ENCODE measurements at places on chromosomes 16 and 17.

- no peak for DNase-seq
Observed at GRCh38 chr16:57834936-57835335, 32.6 kb upstream of the KIFC3 start.

DNA sequence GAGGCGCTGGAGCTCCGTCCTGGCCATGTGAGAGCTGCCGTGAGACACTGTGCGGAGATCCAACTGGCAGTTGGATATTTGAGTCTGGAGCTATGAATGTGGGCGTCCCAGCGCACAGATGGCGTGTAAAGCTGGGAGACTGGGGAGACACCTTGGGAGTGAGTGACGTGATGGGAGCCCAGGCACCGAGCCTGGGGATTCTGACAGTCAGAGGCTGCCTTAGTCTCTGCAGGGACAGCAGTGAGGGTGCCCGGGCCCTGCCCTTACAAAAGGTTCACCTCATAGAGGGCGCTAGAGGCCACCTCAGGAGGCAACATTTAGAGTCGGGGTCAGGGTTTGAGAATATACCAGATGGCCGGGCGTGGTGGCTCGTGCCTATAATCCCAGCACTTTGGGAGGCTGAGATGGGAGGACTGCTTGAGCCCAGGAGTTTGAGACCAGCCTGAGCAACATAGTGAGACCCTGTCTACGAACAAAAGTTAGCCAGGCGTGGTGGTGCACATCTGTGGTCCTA lies 194.1 kb upstream of the GSE1 start:
- no peak for DNase-seq

DNA sequence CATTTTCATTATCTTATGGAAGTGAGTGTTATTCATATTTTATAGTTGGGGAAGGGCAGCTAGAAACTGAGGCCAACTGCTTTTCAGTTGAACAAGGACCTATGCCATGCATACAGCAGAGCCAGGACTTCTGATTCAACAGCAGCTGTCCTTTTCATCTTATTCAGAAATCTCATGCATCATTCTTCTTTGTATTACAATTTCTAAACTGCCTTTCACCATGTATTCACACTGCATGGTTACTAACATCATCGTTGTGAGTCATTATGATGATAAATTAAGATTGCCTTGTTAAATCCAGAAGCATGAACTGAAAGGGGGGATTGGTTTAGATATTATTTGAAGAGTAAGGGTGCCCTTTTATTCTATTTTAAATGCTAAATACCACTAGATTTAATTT lies 1470.1 kb upstream of the GOT2 start:
- no peak for DNase-seq

DNA sequence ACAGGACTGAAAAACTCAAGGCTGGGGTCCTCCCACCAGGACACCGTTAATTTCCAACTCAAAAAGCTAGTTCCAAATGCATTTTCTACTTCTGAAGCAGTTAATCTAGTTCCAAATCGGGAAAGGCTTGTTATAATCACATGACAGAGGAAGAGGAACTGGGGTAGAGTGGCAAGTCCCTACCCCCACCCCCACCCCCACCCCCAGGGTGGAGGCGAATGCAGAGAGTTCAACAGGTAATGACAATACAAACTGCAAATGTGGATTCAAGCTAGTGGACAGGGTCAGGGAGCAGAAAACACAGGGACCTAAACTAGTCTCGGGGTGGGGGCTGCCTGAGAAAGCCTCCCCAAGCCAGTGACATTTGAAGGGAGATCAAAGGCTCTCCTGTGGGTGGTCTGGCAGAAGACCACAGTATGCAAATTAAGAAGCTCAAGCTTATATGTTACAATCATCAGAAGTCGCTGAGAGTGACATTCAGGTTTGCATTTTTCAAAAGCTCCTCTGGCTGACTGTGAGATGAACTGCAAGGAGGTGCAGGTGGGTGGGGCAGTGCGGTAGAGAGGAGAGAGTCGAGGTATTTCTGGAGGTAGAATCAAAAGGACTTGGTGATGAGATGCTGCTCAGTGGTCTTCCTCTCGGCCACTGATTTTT lies 56.4 kb upstream of the SLC25A19 start:
- DNase-seq: no peak

DNA sequence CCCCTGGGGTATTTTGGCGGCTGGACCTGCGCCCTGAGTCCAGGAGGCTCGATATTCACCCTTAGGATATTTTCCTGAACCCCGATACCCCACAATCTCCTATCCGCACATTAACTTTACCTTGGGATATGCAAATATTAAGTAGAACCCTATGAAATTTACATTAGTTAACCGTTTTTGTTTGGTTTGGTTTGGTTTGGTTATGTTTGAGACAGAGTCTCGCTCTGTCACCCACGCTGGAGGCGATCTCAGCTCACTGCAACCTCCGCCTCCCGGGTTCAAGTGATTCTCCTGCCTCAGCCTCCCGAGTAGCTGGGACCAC lies 9.3 kb upstream of the NAGS start:
- no peak for DNase-seq
